GM12878 (cell line): ENCODE measurements at places on chromosomes 4 and X. TPM values are rescaled to one million over a fixed set of nuclear protein-coding genes. Genes with fewer than 3 reads are reported as not detected.

USP51 gene
- 1.5 and 1.6 TPM in 2 replicates for total RNA-seq

DNA sequence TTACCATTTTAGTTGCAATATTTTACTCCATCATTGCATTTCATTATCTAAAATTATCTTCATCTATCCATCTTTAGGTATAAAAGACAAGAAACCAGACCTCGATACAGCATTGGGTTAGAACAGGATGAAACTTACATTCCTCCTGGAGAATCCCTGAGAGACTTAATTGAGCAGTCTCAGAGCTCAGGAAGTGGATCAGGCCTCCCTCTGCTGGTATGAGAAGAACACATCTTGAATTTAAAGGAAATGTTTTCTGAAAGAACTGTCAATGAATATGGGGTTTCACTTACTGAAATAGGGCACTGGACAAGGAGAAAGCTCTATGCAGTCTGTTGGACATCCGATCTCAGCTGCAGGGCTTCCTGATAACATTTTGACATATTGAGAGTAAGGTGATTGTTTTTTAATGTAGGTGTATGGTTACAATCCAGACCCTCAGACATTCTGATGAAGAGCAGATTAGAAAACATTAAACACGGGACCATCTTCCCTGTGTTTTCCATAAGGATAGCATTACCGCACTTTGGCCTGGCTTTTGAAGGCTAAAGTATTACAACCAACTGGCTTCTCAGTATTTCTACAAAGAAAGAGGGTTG lies 367.2 kb downstream of the BMPR1B start:
- DNase-seq: no peak

DNA sequence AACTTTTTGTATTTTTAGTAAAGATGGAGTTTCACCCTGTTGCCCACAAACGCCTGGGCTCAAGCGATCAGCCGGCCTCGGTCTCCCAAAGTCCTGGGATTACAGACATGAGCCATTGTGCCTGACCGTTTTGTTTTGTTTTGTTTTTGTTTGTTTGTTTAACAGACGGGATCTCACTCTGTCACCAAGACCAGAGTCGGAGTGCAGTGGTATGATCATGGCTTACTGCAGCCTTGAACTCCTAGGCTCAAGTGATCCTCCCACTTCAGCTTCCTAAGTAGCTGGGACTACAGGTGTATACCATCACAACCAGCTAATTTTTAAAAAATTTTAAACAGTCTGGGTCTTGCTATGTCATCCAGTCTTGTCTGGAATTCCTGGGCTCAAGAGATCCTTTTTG lies 53.5 kb downstream of the FNIP2 start:
- no peak for DNase-seq

GRCh38 chr4:184402740-184403383 lies 71.5 kb downstream of the IRF2 start:
- DNase-seq: no peak

NEUROG2 gene
- 1.9 and 2.9 TPM in 2 replicates for total RNA-seq

GAGE10 gene
- not detected in 2 replicates for total RNA-seq

- DNase-seq: peak; percentile 50
These were observed at the start of gene TBC1D8B for GRCh38 chrX:106802388-106803275. TBC1D8B (plus strand) TSS chrX:106802673; CDS start chrX:106802854, 181 bp downstream.

DNA sequence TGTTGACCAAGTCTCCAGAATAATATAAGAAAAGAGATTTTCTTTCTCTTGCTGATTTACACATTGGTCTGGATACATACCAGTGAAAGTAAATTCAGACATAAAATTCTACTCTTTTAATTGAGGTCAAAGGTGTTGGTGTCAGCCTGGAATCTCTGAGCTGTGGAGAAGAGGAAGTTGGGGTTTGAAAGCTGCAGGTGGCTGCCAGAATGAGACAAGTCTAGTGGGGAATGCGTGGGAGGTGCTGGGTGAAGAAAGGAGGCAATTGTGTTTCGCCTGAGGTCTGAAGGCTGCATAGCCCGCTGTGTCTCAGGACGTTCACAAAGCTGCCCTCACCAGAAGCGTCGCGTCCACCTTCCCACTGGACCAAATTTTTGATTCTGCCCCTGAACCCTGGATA lies 31.2 kb downstream of the PHEX start:
- DNase-seq: peak; percentile 64

CTAG2 gene
- total RNA-seq: not detected in 2 replicates
